ENCODE measurements at places on chromosomes 7 and 10.

DNA sequence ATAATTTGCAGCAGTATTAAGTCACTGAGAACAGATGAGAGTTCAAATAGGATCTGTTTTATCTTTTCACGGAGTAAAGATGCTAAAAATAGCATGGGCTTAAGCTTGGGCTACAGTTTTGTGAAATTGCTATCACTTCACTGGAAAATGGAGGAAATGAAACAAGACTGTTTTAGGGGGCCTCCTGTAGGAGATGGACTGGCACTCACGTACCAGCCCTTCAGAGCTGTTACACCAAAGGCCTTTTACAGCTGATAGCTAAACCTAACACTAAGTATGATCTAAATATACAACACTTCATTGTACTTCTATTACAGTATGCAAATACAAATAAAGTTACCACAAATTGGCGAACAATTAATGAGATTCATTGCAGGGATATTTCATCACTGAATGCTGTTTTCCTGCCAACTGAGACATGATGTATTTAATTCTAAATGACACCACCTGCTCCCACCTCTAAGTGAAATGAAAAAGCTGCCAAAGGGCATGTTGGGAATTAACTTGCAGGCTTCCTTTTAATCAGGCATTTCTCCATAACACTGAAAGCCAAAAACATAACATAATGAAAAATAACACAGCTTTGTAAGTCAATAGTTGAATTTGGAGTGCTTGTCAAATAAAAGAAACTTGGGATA, 304.5 kb upstream of the LRRN3 start:
- DNase-seq, result no peak

GRCh38 chr10:25356609-25357008, 181.8 kb downstream of the GPR158 start:
- DNase-seq, result no peak

DNA sequence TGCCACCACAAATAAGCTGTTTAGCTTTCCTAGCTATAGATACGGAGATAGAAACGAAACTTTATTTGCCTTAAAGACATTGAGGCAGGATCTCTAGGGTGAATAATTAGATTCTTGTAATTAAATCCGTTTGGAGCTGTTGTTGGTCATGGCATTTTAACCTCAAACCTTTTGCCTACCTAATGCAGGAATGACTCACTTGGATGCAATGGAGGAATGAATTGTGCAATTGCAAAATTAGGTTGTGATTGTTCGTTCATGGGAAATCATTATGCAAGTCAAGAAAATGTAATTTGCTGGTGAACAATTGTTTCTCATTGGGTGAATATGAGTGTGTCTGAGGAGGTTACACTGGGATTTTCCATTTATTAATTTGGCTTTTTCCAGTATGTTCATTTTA, 703.5 kb downstream of the GATA3 start:
- no peak for DNase-seq

DNA sequence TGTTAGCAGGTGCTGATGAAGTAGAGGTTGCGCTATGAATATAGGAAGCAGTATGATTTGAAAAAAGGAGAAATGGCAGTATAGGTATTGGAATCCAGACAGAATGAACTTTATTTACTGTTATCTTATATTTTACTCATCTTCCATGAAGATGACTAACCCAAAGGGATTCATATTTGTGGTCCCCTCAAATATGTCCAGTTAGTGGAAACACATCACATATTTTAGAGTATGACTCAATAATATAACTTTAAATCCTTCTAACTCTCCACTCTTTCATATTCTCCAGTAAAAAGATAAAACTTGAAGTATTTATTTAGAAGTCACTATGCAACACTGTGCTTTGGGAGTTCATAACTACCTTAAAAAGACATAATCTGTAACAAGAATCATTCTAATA, 286.5 kb upstream of the LRRTM3 start:
- no peak for DNase-seq

- no peak for DNase-seq
Observed at GRCh38 chr10:70615784-70616522, 13.4 kb upstream of the PRF1 start.

- DNase-seq, result no peak
Observed at GRCh38 chr7:7764520-7765396, 46.4 kb upstream of the RPA3 start.

GRCh38 chr7:157158400-157158799, 19.7 kb downstream of the UBE3C start:
- DNase-seq, result no peak

DNA sequence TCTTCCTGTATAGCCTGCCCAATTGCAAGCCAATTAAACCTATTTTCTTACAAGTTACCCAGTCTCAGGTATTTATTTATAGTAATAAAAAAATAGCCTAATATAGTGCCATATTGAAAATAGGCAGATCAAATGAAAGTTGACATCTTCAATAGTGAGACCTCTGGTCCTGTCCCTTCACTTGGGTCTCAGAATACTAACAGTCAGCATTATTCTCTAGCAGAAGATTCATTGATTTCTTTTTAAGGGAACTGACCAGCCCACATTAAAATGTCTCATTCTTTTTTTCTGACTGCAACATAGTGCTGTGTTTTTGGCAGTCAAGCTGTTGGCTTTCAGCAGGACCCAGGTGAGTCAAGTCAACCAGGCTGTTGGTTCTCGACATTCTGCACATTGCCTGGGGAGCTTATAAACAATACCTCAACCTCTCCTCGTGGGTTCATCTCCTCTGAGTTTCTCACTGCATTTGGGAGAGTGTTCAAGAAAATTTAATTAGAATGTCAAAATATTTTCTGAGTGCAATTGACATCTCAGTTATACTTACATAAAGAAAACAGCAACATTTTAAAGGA, 109.8 kb downstream of the MKX start:
- DNase-seq, result no peak

DNA sequence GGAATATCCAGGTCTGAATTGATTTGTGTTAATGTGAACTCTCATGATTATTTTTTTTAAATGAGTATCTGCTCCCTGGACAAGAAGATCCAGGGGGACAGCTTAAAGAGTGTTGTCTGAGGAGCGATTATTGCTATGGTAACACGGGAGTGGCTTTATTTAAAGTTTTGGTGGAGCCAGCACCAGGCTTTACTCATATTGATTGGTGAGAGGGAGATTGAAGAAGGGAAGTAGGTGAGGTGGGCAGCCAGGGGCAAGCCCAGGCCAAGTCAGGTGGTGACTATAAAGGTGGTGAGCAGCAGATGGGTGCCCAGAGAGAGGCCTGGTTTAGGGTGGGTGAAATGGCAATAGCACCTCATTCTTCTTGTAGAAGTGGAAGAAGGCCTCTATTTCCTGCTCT, 10.2 kb upstream of the AGR2 start:
- no peak for DNase-seq

GRCh38 chr10:22693371-22693784, 21.0 kb downstream of the PIP4K2A start:
- DNase-seq, result no peak

DNA sequence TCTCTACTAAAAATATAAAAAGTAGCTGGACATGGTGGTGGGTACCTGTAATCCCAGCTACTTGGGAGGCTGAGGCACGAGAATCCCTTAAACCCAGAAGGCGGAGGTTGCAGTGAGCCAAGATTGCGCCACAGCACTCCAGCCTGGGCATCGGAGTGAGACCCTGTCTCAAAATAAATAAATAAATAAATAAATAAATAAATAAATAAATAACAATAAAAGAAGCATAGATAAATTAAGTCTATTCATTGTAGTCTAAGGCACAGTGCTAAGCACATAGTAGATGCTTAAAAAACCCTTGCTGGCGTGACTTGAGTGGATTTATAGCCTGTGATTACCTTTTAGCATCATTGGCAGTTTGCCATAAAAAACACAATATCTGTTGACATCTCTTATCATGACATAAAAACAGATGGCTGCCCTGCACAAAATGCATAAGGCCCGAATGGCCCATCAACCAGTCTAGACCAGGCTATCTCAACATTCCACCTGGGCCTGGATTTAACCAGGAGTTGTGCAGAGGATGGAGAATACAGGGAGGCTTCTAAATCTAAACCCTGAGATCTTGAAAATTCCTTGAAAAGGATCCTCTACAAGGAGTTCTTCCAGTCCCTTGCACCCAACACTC, 94.9 kb downstream of the PRLHR start:
- no peak for DNase-seq

GRCh38 chr10:26085549-26085948, 131.0 kb upstream of the GAD2 start:
- DNase-seq, result no peak

DNA sequence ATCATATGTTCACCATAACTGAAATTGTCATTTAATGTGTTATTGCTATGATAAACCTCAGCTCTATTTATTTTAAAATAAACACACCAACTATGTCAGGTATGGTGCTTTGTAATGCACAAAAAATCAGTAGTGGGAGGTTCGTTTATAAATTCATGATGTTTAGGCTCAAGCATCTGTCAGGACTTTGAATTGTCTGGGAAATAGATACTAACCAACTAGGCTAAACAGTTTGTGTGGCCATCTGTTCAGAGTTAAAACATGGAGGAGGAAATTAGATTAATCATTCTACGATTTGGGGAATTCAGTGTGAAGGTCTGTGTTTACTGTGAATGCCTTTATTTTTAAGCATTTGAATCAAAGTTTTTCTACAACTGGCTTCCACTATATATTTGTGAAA, 212.6 kb upstream of the FZD8 start:
- DNase-seq, result no peak

Data from anterior cingulate cortex (tissue), 58 donors.